ENCODE measurements at places on chromosomes 6 and 20.

DNA sequence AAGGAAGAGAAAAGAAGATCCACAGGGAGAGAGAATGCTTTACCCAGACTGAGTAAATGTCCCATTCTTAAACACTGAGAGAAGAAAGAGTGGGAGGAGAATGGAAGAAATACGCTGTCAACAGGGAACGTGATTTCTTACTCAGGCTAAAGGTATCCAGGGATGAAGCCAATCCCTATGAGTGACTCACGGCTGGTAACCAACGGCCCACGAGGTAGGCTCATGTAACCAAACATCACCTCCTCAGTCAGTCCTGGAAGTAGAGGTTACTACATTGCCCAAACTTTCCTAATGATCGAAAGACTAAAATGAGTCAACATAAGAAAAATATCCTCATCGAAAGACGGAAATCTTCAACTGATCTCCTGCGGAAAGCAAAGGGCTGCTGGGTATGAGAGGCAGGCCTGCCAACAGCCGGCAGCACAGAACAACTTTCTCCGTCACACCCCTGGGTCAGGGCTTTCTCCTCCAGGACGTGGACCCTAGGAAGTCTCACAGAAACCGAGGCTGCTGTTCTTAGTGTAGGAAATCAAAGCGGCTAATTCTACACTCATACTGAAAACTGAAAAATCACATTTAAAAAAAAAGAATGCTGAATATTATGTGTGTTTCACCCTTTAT, 292.6 kb downstream of the GMDS start:
- no peak for DNase-seq

- DNase-seq, result no peak
Observed at GRCh38 chr6:35842381-35842780, 37.2 kb downstream of the LHFPL5 start.

- no peak for DNase-seq
Observed at GRCh38 chr6:25056130-25056529, 120.4 kb upstream of the RIPOR2 start.

GRCh38 chr6:37381579-37381978, 27.8 kb downstream of the RNF8 start:
- DNase-seq, result no peak

GRCh38 chr6:36378243-36378920, 9.1 kb downstream of the ETV7 start:
- no peak for DNase-seq

- DNase-seq, result no peak
Observed at GRCh38 chr20:20443504-20443903, 75.6 kb downstream of the INSM1 start.

- no peak for DNase-seq
Observed at GRCh38 chr20:49561256-49561655, 6.7 kb downstream of the PTGIS start.

GRCh38 chr6:31947070-31947675, 1.3 kb downstream of the CFB start:
- no peak for DNase-seq

- DNase-seq, result no peak
Observed at GRCh38 chr6:142367501-142368018, 65.8 kb downstream of the ADGRG6 start.

DNA sequence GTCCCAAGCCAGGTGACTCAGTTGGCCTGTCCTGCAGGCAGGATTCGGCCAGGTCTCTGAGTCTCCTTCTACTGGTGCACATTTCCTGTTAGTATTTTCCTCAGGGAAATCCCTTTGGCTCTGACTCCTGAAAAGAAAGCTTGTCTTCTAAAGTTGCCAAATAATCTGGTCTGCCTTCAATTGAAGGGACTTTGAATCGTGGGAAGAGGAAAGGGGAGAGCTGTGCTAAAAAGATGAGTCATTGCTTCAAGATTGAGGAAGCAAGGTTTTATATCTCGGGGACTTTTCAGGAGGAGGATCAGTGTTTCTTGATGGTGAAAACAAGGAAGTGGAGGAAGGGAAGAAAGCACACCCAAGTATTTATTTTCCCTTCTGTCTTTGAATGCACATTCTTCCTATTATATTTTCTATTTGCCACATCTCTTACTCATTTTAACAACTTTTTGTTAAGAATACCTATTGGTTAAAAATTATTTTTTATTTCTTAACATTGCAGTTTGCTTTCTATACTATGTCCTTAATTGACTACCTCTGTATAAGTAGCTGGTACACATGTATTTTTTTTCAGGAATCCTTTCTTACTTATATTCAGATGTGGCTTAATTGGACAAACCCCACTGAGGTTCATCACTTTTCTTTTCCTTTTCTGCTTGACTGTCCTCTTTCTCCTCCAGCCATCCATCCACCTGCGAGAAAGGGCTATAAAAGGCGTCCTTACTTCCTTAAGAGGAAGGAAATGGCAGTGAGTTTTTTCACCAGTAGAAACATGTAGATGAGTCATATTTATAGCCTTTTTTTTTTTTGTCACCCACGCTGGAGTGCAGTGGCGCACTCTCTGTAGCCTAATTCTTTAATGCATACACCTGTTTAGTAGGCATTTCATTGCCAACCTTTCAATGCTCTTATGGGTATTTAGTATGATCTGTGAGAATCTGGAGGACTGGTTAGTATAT, 15.0 kb upstream of the IFNGR1 start:
- DNase-seq, result no peak

DNA sequence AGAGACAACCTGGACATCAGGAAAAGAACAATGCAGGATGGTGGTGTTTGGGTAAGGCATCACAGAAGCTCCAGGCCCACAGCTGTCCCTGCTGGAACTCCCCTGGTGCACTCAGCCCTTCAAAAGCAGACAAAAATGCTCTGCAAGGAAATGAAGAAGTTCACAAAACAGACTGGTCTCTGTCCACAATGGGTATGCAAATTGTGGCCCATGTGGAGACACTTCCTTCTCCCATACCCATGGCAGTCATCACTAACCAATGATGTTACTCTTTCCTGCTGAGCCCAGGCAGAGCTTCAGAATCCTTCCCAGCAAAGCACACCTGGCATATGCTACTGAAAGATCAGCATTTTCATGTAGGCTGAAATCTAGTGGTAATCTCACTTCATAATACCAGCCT, 42.6 kb upstream of the PXDC1 start:
- no peak for DNase-seq

- DNase-seq, result no peak
Observed at GRCh38 chr6:12147557-12148316, 135.6 kb downstream of the HIVEP1 start.

DNA sequence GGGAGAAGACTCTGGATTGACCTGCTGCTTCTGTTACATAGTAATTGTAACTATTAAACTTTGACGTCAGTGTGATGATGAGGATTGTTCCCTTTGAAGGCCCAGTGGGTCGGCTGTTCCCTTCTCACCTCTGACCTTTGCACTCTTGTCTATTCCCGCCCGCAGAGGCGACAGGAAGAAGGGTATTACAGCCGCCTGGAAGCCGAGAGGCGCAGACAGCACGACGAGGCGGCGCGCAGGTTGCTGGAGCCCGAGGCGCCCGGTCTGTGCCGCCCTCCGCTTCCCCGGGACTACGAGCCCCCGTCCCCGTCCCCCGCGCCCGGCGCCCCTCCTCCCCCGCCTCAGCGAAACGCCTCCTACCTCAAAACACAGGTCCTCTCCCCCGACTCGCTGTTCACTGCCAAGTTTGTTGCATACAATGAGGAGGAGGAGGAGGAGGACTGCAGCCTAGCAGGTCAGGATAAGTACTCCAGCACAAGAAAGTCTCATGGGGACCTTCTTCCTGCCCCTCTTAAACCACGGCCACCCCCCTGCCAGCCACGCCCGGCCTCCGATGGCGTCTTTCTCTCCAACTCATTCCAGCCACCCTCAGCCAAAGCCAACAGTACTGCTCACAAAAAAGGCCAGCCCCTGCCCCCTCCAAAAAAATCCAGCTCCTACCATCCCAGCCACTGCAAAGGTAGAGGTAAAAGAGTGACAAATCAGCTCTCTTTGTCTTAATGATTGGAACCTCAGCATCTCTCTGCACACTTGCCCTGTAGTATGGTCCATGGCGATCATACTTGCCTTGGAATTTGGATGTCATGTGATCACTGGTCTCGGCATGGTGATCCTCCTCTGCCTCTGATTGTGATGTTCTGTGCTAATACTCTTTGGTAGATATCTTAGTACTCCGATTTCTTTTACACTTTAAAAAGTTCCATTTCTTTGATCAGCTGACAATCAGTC, 31.6 kb upstream of the KIF25 start:
- no peak for DNase-seq

DNA sequence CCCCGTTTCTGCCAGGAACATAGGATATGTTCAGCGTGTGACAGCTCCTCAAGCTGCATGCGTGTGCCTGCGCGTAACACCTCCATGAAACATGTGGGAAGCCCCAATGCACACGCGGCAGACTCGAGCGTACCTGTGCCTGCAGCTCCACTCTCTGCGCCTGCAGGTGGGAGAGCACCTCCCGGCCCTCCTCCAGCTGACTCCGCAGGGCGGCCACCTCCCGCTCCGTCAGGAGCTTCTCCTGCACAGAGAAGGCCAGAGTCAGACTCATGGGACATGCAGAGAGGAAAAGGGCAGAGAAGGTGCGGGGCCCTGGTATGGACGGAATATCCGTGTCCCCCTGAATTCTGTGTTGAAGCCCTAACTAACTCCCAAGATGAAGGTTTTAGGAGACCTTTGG, 22.4 kb downstream of the BFSP1 start:
- no peak for DNase-seq

DNA sequence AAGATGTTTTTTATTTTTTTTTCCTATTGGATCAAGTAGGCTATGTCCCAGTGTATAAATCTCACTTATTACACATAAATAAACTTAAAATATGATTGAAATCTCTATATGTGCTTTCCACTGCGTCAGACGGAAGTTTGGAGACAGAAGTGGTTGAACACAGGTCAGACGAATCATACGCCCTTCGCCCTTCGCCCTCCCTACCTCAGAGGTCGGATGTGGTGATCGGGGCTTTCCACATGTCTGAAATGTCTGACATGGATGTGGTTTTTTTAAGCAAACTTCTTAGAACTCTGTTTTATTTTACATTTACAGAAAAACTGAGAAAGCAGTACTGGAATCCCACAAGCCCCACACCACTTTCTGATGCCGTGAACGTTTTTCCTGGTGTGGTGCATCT, 344.4 kb downstream of the THBS2 start:
- DNase-seq, result no peak

DNA sequence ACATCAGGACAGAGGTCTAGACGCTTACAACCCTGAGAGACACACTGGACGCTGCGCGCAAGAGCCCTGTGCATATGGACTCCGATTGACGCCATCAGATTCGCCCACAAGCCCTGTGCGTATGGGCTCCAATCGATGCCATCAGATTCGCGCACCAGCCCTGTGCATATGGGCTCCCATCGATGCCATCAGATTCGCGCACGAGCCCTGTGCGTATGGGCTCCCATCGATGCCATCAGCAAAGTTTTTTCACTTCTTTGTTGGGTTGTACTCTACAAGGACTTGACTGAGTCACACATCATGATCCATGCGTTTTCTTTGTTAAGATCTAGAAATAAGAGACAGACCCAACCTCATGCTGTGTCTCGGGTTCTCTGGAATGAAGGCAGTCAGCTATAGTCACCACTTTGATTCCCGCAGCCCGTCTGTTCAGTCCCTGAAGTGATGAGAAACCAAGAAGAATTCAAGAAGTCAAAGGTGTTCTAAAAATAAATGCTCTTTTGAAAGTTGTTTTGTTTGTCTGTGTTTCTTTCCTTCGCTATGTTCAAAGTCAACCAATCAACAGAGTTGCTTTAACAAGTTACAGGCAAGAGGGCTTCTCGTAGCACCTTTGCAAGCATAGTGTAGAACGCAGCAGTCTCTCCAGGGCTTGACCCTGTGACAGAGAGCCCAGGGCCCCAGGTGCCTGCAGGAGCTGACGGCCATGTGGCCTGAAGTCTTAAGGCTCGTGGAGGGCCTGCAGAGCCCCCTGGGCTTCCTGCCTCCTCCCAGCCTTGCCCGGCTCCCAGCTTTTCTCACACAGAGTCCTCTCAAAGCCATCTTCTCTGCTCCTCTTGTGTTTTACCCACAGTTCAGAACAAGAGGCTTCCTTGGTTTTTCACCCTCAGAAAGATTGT, 7.9 kb downstream of the RPS6KA2 start:
- DNase-seq, result no peak

DNA sequence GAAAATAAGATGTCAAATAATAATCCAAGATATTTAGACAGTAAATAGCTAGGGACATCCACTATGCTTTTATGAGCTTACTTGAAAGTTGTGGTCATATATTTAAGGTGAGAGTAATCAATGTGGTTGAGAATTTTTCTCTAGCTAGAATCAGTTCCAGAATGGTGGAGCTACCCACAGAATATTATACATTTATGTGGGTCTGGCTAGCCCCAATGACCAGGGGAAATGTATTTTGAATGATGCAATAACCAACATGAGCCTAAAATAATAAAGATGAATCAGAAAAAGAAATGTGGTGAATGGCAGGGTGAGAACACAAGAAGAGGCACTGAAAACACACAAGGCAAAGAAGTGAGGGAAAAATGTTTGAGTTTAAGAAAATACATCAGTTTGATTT, 325.7 kb downstream of the TBC1D32 start:
- no peak for DNase-seq

- no peak for DNase-seq
Observed at GRCh38 chr20:61694682-61695081, 371.0 kb downstream of the TAF4 start.

GRCh38 chr20:31572701-31573554, 32.2 kb upstream of the ID1 start:
- peak; percentile 45 for DNase-seq

DNA sequence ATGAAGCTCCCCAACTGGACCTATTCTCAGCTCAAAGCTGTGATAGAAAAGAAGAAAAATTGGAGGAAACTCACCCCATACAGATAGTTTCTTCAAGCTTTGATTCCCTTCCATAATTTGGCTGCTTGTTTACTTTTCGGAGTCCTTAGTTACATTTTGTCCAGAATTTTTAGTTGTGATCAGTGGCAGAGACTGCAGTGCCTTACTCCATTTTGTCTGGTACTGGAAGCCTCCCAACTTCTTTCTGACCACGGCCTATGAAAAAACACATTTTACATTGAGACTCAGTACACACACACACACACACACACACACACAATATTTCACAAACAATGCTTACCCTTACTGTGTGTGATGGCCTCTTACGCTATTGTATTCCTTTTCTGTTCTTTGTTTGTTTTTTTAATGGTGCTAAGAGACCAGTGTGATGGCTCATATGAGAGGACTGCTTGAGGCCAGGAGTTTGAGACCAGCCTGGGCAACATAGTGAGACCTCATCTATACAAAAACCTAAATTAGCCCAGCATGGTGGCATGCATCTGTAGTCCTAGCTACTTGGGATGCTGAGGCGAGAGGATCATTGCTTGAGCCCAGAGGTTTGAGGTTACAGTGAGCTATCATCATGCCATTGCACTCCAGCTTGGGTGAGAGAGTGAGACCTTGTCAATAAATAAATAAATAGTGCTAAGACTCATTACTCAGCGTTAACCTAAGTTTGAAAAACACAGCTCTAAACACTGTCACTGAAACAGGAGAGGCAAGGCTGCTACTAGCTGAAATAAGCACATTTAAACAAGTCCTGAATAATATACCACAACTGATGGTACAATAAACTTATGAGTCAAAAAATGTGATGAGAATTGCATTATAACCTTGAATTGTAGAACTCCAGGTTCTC, 13.8 kb upstream of the RNF8 start:
- DNase-seq, result no peak

- no peak for DNase-seq
Observed at GRCh38 chr20:31490752-31491151, 15.7 kb downstream of the REM1 start.

- DNase-seq, result no peak
Observed at GRCh38 chr6:111838749-111839484, 34.3 kb downstream of the FYN start.

- DNase-seq, result no peak
Observed at GRCh38 chr6:155143029-155143577, 120.7 kb upstream of the CLDN20 start.

Data from activated naive CD4-positive, alpha-beta T cell (primary cell).